GM19239 (cell line): ENCODE measurements at places on chromosomes 5 and 9.
A peak's percentile ranks its signal among the peaks of the same experiment; 100 is the strongest.

DNA sequence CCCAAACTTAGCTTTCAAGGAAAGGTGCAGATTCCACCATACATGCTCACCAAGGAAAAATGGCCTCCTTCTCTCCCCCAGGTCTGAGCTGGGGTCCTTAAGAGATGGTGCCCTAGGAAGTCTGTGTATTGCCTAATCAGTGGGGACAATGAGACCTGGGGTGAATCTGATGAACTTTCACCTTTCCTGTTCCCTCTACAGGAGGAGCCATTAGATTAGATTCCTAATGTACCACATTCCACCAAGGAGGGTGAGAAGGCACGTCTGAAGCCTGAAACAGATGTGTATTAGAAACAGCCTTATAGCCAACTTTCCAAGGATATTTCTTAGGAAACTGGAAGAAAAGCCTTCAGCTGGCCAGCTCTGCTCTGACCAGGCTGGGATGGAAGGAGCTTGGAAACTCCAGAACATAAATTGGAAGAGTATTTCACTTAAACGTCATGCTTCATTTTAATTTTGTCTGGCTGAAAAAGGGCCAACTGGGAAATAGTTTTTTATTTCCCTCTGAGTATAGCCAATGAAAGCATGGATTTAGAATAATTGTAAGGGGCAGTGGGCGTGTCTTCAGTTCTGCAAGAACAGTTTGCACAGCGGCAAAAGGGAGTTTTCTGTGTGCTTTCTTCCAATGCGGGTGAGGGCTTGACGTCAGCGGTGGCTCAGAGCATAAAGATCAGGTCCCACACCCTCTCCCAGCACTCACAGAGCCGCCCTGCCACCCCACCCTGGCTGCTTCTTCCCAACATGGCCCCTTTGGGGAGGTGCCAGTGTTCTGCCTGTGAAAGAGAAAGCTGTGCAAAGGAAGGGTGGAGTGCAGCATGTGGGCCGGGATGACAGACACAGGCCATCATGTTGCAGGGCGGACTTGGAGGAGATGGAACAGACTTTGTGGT is 210.9 kb downstream of the ESM1 start:
- no peak for DNase-seq

DNA sequence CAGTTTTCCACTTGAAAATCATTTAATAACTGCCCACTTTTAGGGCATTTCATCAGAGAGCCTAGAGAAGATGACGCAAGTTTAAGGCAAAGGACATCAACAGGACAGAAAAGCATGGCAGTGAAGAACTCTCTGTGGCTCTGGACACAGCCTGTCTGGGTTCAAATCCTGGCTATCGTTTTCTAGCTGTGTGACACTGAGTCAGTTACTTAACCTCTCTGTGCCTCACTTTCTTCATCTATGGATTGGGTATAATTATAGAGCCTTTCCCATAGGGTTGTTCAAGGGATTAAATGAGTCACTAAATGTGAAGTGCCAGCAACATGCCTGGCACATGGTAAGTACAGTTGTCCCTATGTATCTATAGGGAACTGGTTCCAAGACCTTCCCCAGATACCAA is 6.7 kb downstream of the MYO10 start:
- no peak for DNase-seq

- DNase-seq = no peak
These were observed 61.8 kb upstream of the PITX1 start for GRCh38 chr5:135095871-135096270.

GRCh38 chr5:83567741-83568140 is 96.2 kb downstream of the VCAN start:
- no peak for DNase-seq

- DNase-seq = no peak
These were observed 41.1 kb upstream of the KLF4 start for GRCh38 chr9:107530679-107531078.

- DNase-seq = no peak
These were observed 12.9 kb downstream of the PRRC2B start for GRCh38 chr9:131406563-131407436.

DNA sequence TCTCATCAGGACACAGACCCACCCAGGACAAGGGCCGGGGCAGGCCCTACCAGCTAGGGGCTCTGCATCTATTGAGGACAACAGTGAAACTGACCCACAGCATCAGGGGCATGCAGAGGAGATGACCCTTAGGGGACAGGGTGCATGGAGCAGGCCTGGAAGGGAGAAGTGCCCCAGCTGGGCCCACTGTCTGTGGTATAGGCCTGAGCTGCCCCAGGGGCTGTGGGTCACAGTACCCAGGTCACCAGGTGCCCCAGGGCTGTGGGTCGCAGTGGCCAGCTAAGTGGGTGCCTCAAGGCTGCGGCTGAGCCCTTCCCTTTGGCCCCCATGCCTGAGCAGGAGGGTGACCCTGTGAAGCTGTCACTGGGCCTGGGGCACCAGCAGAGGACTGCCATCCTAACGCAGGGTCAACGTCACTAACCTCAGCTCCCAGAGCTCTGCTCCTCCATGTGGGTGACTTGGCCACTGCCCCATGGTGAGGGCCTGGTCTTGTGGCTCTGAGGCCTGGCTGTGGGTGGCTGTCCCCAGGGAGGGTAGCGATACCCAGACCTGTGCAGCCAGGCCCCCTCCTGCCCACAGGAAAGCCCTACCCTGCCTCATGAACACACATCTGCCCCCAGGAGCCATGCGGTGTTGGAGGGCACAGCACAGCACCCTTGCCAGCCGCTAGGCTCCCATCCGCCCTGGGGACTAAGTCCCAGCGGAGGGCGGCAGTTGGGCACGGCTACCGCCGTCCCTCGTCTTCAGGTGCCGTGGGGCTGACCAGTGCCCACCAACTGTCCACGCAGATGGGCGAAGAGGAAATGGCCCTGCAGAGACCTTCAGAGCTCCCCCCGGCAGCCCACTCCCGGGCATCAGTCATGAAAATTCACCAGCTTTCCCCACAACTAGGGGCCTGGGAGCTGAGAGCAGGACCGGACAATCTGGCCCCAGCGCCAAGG is 4.9 kb downstream of the EDF1 start:
- DNase-seq = no peak

- no peak for DNase-seq
These were observed 52.1 kb upstream of the PITX1 start for GRCh38 chr5:135085936-135086725.

DNA sequence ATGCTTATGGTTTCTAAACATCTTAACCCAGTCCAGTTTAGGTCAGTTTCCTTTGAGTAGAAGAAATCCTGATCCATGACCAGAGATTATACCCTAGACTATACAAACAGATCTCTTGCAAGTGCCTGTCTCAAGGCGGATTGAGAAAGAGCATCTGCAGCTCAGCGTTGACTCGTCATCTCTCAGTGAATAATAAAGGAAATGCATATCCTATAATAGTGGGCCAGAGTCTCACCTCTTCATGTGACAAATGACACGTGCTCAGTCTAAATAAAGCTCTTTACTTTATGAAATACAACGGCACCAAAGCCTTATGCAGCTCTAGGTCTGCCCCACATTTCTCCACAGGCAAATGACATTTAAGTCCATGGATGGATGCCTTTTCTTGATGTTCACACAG is 179.4 kb upstream of the NR3C1 start:
- no peak for DNase-seq

DNA sequence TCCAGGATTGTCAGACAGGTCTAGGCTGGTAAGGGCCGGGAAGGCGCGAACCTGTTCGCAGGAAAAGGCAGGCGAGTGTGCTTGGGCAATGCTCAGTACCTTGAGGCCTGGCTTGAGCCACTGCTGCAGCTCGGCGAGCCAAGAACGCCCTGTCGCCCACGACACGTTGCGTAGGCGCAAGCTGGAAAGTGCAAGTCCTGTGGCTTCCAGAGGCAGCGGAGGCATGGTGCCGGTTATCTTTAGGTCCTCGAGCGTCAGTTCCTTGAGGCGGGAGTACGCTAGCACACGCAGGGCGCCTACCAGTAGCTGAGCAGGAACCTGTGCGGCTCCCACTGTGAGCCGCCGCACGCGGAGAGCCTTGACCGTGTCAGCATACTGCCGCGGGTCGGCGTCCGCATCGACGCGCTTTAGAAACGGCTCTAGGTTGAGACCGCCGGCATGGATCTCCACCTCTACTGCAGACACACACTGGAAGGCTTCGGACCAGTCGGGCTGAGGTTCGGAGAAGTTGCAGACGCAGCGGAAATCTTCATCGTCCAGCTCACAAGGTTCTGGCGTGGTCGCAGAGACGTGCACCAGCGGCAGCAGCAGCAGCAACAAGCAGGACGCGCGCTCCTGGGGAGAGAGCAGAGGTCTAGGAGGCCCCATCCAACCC is 482 bp downstream of the CD14 start:
- DNase-seq = peak; percentile 17

DNA sequence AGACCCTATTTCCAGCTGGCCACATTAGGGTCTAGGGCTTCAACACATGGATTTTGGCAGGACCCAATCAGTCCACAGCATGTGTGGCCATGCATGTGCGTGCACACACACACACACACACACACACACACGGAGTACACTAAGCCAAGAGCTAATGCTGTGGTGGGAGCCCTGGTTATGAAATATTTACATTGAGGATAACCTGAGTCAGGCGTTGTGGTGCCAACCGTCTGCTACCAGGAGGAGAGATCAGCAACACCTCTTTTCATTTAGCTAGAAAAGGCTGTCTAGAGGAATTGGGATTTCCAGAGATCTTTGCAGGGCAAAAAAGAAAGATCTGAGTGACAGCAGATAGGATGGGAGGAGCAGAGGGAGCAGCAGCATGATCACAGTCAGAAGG is 141.5 kb downstream of the TRPM3 start:
- DNase-seq = no peak

DNA sequence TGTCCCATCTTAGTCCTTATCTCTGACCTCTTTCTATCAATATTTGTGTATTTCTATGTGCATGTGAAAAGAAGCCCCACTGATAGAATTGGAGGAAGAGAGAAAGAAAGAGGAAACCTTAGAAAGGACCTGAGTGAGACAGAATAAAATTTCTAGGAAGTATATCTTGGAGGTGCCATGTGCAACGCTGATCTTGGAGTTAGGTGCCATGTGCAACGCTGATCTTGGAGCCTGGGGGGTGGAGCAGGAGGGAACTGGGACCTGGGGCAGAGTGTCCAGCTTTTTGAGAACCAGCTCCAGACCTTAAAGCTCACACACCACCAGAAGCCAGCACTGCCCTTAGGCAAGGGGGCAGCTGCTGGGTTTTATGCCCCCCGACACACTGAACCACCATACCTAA is 89.4 kb downstream of the SHC3 start:
- no peak for DNase-seq
